ENCODE measurements at places on chromosomes 4 and X. TPM values are rescaled to one million over a fixed set of nuclear protein-coding genes. Genes with fewer than 3 reads are reported as not detected.

- no peak for DNase-seq
Observed at GRCh38 chrX:37752936-37753335, 26.9 kb upstream of the CYBB start.

DNA sequence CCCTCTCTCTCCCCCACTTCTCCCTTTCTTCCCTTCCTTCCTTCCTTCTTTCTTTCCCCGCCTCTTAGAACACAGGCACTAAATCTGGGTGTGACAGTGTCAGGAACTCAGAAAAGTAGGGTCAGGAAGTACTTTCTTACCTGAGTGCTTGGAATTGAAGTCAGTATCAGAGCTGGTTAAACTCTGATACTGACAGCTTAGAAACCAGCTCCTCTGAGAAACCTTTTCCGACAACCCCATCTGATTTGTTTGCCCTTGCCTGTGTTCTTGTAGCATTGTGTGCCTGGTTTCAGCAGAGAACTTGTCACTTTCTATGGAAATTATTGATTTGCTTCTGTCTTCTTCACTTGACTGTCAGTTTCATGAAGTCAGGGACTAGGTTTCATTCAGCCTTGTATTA, 113.9 kb downstream of the AASDH start:
- DNase-seq, result no peak

The LEF1 gene
- 17.1 TPM for total RNA-seq

DNA sequence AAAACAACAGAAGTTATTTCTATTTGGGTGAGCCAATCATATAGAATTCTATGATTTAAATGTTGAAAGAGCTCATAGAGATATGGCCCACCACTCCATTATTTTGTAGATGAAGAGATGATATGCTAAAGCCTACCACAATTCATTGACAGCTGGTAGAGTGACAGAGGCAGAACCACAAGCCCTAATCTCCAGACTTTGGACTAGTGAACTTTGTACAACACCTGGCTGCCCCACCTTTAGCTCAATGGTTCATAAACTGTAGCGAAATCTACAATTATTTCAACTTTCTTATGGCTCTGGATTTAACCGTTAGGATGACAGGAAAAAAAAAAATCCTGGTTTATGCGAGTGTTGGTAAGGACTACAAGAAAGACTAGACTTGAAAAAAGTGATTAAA, 50.9 kb downstream of the PRKG2 start:
- DNase-seq, result no peak

The GEMIN8 gene
- total RNA-seq, result 3.1 TPM

All from Daoy (cell line).